Spleen (tissue), 13 donors: ENCODE measurements at places on chromosomes 16 and 17. TPM values are rescaled to one million over a fixed set of nuclear protein-coding genes. Genes with fewer than 3 reads are reported as not detected.

GRCh38 chr16:66359811-66360608, 6.5 kb upstream of the CDH5 start:
- H3K36me3 ChIP-seq, result no peaks in the 10 kb centered on the region
- peaks cover 56% of the 10 kb centered on the region for H3K4me1 ChIP-seq
- peaks cover 24% of the 10 kb centered on the region for H3K27me3 ChIP-seq
- peak overlapping the region; percentile 69 for H3K27ac ChIP-seq
- DNase-seq, result no peak

GRCh38 chr17:71033336-71033735, 864.0 kb downstream of the KCNJ2 start:
- no peak overlapping the region for H3K27ac ChIP-seq
- no peaks in the 10 kb centered on the region for H3K36me3 ChIP-seq
- no peak overlapping the region for H3K4me3 ChIP-seq
- H3K4me1 ChIP-seq, result no peaks in the 10 kb centered on the region
- H3K27me3 ChIP-seq, result no peaks in the 10 kb centered on the region

GRCh38 chr17:41579484-41580243, 7.0 kb downstream of the KRT14 start:
- H3K36me3 ChIP-seq, result no peaks in the 10 kb centered on the region
- DNase-seq, result peak; percentile 80
- H3K27ac ChIP-seq, result no peak overlapping the region
- H3K27me3 ChIP-seq, result peaks cover 71% of the 10 kb centered on the region

DNA sequence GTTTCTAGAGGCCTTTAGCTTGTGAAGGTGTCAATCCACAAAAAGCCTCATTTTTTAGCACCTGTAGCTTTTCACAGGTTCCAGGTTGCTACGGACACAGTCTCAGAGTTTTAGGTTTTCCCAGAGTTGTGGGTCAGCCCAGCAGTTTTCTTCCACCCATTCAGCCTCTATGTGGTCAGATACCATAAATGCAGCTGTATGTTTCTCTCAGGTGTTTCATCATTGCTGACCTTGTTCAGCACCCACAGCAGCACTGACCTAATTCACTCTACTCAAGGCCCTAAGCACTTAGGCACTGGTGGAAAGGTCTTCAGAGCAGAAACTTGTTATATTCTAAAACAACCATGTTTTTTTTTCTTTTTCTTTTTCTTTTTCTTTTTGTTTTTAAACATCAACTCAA, 15.0 kb upstream of the SPACA3 start:
- no peaks in the 10 kb centered on the region for H3K4me1 ChIP-seq
- H3K27ac ChIP-seq, result no peak overlapping the region
- H3K4me3 ChIP-seq, result no peak overlapping the region
- no peak for DNase-seq
- H3K36me3 ChIP-seq, result no peaks in the 10 kb centered on the region

The SDR42E1 gene
- total RNA-seq, result 2.8 TPM
